Jurkat, Clone E6-1 (cell line): ENCODE measurements at places on chromosomes 2 and 18.

- DNase-seq: no peak
Measured at GRCh38 chr2:189442468-189442867, 1.2 kb downstream of the WDR75 start.

DNA sequence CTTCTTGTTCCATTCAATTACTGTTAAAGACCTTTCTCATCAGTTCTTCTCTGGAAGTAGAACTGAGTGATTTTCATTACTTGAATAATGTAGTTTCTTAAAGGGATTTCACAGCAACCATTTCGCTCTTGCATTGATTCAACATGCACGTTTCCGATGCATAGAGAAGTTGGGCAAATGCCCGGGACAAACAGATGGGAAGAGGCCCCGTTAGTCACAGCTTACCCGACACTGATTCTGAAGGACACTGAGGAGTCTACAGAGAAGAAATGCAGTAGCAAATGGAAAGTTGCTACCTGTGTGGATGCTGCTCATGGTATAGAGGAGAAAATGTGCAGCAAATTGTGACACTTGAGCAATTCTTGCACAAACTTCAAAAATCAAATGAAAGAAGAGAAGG lies 32.3 kb upstream of the GCG start:
- DNase-seq: no peak

GRCh38 chr2:84653302-84653701 lies 137.0 kb downstream of the DNAH6 start:
- no peak for DNase-seq

DNA sequence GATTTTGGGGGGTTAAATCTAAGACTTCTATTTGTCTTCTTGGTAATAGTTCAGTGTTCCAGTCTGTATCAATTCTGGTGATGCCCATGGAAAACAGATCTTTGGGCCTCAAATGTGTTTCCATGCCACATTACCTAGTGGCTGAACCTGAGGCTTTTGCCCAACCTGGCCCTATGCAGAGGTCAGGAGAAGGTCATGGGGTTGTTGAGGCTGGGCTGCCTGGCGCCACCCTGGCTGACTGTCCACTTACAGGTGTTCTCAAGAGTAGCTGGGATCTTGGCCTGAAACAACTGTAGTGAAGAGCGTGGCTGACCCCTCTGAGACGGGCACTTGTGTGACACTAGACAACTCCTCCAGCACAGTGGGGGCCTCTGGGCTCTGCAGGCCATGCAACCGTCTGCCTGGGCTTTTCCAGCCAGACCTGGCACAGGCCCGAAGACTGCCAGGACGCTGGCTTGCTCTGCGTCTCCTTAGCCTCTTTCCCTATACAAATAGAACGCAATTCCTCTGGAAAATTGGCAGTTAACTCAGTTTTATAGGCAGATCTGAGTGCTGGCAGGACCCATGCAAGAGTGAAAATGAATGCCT lies 127.8 kb downstream of the TRIM43 start:
- no peak for DNase-seq

GRCh38 chr18:55142410-55142809 lies 183.1 kb upstream of the CCDC68 start:
- no peak for DNase-seq

DNA sequence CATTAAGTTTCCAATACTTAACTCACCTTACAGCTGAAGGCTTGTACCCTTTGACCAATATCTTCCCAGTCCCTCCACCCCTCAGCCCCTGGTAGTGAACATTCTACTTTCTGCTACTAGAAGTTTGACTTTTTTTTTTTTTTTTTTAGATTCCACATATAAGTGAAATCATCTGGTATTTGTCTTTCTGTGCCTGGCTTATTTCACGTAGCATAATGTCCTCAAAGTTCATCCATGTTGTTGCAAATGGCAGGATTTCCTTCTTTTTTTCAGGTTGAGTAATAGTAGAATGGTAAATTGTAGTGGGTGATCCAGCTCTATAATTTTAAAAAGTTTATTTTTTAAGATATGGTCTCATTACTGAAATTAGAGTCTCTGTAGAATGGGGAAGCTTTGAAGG lies 316.0 kb downstream of the MTX2 start:
- DNase-seq: no peak

DNA sequence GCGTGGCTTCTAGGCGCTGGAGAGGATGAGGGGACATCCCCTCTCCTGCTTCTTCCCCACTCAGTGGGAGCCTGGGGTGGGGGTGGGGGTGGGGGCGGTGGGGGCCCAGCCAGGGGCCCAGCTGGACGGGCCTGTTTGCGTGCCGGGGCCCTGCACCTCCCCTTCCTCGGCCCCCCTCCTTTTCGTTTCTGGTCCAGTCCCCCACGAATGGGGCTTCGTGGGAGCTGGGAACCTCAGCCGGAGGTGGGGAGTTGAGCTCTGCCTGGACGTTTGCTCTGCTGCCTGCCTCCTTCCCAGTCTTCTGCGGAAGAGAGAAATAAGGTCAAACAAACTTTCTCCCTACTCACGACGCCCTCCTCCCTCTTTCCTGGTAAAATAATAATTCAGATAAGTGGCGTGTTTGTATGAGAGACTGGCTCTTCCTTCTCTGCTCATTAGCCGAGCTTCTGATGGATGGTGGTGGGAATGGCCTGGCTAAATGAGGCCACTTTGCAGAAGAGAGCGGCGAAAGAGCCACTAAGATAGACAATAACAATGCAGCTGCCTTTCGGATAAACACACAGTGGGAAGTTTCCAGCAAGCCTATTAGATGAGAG lies 782 bp downstream of the MTA3 start:
- no peak for DNase-seq

DNA sequence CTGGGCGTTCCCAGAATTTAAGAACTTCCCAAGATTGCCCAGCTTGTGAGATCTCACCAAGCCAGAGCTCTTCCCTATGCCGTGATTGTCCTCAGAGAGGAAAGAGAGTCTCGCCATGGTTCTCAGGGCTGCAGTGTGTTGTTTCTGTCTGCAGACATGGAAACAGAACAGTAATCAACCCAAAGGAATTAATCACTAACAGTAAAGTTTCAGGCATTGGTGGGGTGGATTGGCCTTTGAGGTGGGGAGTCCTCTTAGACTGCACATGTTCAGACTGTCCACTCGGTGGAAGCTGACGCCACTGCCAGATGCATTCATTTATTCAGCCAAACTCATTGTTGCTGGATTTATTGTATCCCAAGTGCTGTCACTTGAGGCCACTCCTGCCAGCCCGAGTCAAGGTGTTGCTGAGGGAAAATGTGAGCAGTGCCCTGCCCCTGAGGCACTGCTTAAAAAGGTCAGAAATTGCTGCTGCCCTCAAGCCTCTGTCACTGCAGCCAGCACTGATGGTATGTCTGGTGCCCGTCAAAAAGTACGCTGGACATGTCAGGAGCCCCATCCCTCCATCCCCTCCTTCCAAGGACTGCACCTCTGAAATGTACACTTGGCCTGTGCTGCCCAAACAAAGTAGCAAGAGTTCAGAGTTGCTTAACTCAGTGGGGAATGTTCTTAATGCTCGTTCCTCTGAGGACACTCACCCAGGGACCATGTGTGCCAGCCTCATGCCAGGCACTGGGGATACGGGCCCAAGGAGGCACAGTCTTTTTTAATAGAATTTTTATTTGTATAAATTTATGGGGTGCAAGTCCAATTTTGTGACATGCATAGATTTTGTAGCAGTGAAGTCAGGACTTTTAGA lies 201.0 kb downstream of the GLI2 start:
- DNase-seq: no peak

DNA sequence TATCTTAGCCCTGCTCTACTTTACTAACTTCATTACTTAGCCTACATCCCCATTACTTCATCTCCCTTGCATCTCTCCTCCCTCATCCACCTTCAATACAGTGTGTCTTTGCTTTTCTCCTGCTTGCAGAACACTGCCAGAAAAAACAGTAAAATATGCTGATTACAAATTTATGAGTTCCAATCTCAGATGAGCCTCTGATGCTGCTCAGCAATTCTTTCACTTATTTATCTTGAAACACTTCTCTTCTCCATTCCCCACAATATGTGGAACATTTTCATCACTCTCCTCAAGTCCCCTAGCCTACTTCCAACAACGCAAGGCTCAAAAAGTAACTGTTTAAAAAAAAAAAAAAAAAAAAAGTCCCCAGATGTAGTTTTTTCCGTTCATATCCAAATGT lies 7.1 kb downstream of the VPS54 start:
- DNase-seq: no peak

GRCh38 chr2:46266134-46266533 lies 31.1 kb upstream of the EPAS1 start:
- DNase-seq: no peak

DNA sequence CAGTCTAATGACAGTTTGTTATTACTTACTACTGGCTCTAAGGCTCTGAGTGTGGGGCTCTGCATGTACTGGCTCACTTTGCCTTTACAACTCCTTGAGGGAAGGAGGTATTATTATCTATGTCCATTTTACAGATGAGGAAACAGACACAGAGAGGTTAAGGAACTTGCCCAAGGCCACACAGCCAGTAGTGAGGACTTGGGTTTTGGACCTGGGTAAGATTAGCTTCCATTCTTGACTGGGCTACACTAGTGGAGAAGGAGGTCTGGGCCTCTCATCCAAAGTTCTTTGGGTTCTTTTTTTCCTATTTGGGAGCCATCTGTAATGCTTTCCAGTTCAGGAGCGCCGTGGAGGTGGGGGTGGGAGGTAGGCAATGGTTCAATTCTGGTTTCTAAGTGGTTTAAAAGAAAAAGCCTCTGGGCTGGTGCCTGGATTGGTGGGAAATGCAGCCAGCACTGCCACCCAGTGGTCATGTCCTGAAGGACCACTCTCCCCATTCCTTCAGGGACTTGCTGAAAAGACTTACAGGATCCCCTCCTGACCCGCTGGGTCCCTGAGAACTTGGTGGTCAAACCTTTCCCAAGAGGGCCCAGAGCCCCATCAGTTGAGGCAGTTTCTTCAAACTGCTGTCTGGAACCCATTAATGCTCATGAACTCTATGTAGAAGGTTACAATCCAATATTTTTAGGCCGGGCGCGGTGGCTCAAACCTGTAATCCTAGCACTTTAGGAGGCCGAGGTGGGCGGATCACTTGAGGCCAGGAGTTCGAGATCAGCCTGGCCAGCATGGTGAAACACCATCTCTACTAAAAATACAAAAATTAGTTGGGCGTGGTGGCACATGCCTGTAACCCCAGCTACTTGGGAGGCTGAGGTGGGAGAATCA lies 38.6 kb upstream of the NOTO start:
- peak; percentile 53 for DNase-seq

DNA sequence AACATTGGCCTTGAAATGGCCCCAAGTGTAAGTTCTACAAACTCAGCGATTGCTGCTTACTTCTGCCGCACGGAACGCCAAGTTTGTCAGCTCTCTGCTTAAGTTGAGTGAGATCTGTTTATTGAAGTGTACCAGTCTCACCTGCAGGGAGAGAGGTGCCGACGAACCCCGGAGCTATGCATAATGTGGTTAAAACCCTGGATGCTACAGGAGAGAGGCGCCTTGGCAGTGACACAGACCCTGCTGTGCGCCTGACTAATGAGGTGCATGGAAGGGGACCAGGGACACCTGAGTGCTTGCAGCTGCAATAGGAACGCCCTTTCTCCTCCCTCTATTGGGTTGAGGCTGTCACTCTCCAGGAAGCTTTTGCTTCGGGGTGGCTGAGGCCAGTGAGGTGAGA lies 979 bp downstream of the SLC9A2 start:
- no peak for DNase-seq

GRCh38 chr2:42560899-42561298 lies 7.5 kb upstream of the MTA3 start:
- DNase-seq: no peak

- peak; percentile 67 for DNase-seq
Measured at GRCh38 chr2:176554101-176555048, 285.1 kb downstream of the MTX2 start.

DNA sequence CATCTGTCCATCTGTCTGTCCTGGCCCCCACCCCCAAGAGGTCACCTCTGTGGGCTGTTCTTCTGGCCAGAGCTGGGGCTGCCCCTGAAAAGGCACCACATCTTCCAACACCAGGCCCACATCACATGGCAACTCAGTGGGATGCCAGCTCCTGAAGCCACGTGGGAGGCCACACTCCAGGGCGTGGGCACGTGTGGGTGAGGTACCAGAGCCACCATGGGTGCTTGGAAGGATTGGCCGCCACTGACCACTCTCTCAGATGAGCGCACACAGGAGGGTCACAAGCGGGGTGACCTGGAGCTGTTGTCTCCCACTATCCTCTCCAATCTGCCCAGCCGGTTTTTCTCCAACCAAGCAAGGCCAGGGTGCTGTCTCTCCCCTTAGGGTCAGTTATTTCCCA lies 197.9 kb downstream of the TFCP2L1 start:
- no peak for DNase-seq

GRCh38 chr2:24984912-24985311 lies 13.2 kb upstream of the DNAJC27 start:
- no peak for DNase-seq

GRCh38 chr2:30421604-30422443 lies 25.2 kb upstream of the LCLAT1 start:
- DNase-seq: peak; percentile 71

DNA sequence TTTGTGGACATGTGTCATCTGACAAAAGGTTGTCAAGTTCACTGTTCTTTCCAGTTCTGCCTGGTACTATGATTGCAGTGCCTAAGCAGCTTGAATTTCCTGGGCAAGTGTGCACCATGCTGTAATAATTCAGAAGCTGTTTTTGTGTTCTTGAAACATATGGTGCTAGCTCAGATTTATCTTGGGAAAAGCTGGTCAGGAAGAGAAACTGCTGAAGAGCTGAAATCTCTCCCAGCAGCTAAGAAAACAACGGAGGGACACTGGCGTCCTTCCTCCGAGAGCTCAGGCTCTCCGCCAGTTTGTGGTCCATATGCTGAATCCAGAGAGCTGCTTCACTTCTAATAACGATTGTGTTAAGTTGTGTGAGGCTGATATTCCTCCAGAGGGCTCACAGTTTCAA lies 642.0 kb downstream of the DPP10 start:
- no peak for DNase-seq

DNA sequence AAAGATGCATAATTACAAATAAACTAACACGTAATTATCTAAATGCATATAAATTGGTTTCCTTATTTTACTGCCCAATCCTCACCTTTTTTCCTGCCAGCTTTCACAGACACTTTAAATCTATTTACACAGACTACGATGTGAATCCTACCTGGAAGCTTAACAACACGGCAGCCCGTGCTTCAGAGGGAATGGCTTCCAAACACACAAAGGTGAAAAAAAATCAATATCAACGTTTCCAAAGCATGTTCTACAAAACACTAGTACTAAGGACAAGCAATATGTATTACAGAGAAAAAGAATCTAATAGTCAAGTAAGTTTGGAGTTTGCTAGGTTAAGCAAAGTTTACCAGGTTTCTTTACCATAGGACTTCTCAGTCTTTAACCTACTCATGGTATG lies 4.4 kb downstream of the MAP4K3 start:
- DNase-seq: no peak

- no peak for DNase-seq
Measured at GRCh38 chr2:45699032-45699658, 47.7 kb downstream of the PRKCE start.
